ENCODE measurements at places on chromosomes 3 and 15.
A peak's percentile ranks its signal among the peaks of the same experiment; 100 is the strongest.

DNA sequence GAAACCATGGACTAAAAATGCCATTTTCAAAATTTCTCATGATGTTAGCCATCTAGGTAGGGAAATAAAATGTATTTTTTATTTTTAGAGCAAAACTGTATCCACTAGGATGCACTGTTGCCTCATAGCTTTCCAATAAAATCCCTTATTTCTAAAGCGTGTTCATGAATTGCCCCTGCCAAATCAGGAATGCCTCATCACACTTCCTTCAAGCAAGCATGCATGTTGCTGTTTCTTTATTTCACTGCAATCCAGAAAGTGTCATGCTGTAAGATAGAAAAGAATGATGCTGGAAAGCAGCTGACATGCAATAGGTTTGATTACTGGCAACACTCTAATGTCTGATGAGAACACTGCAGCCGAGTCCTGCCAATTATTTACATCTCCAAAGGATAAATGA, 239.5 kb downstream of the CHL1 start:
- DNase-seq = no peak

DNA sequence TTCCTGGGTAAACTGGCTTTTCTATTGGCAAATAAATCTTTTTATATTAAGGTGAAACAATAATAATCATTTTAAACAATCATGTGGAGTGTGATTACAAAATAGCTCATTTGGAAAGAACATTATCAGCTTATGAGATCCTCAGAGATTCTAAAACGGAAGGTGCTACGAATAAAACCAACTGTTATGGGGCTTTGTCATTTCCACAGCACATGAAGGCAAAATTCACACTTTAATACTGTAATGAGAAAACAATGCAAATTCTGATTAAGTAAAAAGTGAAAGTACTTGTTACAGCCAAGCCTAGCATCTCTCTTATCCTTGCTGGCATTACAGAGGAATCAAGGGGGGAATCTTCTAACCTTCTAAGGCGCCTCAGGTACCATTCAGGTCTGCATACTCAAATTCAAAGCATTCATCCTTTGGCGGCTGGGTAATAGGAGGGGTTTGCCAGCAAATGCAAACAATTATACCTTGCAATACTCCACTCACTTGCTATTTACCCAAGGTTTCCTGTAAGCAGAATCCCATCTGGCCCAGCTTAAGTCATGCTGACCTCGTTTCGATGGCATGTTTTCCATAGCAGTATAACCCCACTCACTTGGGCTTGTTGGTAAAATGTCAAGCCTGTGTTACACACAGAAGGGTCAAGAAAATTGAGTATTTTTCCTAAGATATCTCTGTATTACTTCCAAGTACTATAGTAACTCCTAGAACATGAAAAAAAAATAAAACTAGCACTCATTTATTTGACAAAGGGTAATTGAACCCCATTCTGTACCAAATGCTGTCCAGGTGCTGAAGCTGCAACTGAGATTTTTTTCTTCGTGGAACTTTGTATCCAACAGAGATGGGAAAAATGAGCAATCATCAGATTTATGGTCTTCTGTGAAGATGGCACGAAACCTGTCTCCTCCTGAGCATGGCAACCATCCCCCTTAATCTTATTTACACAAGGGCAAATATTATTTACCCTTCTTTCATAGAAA, 183.7 kb upstream of the LMCD1 start:
- peak; percentile 62 for DNase-seq

GRCh38 chr15:38642689-38643270, 78.2 kb upstream of the RASGRP1 start:
- DNase-seq = peak; percentile 61

GRCh38 chr3:44109771-44110361, 131.8 kb upstream of the TOPAZ1 start:
- DNase-seq = no peak

DNA sequence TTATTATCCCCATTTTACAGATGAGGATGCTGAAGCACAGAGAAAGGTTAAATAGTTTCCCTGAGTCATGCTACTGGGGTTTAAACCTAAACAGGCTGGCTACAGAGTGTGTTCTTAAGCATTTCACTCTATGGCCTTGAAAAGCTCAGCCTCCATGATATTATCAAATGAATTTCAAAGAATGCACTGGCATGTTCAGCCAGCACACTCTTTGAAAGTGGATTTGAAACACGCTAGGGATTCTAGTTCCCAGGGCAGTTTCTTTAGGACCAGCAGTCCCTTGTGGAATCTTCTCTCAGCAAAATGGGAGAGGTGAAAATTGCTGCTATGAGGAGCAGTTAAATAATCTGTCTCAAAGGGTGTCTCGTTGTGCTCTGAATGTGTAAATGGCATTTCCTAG, 213.3 kb downstream of the EPHB1 start:
- no peak for DNase-seq

DNA sequence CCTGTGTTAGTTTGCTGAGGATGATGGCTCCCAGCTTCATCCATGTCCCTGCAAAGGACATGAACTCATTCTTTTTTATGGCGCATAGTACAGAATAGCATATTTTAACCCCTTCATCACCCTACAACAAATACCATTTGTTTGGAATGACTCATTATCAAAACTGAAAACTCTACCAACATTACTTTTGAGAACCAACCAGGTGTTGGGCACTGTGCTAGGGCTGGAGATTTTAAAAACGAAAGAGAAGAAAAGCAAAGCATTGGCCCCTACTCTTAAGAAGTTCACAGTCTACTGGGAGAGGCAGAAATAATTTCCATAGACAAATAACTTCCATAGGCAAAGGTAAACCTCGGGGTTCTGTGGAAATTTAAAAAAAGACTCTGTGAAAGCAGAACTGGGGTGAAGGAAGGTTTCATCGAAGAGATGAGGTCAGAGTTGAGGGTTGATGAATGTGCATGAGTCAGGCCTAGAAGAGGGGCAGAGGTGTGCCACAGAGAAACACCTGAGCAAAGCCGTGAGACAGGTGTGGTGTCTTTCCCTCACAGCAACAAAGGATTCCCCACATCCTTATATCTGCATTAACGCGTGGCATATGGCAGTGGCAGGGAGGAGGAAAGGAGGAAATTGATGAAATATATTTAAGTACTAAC, 51.0 kb downstream of the MCF2L2 start:
- no peak for DNase-seq

DNA sequence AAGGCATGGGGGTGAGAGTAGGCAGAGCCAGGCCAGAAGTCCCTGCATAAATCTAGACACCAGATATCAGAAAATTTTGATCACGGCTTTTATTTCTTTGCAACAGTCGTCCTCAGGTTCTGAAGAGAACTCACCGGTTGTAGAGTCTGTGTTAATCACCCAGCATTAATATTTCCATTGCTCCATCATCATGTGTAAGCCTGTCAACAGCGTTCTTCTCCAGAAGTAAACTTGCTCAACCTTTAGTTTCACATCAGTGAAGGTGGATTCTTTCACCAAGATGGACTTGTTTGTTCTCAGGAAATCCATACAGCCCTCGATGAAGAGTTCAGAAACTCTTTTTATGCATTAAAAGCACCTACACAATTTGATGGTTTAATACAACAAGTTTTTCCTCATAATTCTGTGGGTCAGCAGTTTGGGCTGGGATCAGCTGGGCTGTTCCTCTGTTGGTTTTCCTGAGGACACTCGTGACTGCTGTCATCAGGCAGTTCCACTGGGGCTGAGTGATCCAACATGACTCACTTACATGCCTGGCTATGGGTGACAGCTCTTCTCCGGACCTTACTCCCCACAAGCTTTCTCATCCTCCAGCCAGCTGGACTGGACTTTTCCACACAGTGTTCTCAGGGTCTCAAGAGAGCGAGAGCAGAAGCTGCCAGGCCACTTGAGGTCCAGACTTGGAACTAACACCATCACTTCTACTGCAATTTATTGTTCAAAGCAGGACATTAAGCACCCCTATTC, 303.4 kb downstream of the ZNF621 start:
- peak; percentile 86 for DNase-seq

DNA sequence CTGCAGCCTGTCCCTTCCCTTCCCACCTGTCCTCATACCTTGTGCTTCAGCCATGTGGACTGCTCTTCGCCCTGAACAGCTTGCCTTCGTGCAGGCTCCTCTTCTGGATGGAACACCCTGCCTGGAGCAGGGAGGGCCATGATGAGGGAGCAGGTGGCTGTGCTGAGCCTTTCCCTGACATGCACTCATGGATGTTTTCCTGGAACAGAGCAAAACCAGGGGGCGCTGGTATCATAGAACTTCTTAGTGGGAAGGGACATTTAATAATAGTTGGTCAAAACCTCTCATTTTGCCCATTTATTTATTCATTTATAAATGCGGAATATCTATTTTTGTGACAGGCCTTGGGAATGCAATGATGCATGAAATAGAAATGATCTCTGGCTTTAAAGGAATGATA, 149.3 kb downstream of the CACNA1D start:
- no peak for DNase-seq

DNA sequence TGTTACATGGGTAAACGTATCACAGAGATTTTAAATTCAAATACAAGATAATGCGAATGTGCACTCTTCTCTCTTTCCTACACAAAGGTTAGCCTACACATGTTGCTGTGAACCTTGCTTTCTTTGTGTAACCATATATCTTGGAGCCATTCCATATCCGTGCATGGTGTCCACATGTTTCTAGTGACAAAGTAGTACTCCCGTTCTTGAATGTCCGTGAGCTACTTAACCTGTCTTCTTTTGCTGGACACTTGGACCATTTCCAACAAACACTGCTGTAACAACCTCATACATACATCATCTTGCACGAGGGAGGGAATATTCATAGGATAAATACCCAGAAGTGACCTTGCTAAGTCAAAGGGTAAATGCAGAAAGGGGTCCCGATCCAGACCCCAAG, 75.0 kb downstream of the STRIT1 start:
- no peak for DNase-seq

GRCh38 chr3:180382638-180383180, 219.3 kb upstream of the TTC14 start:
- no peak for DNase-seq

DNA sequence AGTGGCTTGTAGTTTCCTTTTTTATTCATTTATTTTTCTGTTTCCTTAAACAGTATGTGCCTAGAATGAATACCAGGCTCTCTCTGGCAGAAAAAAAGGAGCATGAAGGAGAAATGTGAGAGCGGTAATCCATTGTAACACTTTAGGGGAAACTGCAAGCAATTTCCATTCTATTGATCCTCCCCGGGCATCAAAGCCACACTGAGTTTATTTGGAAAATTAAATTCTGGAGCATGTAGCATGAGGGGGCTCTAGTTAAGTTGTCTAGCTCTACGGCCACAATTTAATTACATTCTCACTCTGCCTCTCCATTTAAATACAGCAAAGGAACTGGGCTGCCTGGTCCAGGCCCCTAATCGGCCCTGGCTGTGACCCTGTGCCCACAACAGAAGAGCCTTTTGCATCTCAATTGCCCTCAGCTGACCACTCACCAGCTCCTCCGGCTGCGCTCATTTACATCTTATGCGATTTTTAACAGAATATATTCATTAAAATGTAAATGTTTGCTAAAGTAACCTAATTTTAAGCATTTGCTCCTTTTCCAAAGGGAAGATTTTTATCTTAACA, 72.9 kb downstream of the MEGF11 start:
- DNase-seq = no peak

GRCh38 chr3:188754267-188754666, 417.5 kb upstream of the TPRG1 start:
- no peak for DNase-seq

DNA sequence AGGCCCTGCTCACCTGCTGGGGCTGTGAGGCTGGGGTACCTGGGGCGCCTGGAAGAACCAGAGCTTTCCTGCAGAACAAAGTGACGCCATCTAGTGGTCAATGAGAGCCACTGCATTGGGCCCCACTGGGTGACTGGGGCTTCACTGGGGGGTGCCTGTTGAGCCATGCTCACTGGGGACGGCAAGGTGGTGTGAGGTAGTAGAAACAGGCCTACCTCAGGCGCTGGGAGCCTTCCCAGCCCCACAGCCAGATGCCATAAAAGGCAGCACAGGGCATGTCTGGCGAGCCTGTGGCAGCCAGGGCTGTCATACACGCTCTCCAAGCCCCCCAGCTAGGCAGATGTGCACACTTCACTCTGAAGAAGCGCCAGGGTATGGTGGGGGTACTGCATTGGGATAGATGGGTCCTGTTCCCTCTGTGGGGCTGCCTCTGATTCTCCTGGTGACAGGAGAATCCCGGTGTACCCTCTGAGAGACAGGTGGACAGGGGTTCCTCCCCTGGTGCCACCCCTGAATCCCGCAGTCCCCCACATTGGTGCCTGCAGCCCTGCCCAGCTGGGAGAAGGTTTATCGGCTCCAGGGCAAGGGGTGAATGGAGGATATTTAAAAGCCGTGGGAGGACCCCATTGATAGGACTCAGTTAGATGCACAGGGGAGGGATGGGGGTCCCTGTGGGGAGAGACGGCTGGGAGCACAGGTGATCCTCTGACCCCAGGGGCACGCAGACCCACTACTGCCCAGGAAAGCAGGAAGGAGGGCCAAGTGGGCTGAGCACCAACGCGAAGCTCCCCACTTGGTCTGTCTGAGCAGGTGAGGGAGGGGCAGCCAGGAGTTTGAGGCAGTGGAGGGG, 178.8 kb downstream of the NSMCE3 start:
- peak; percentile 18 for DNase-seq

GRCh38 chr3:134341389-134341788, 32.9 kb downstream of the AMOTL2 start:
- no peak for DNase-seq

- DNase-seq = no peak
These were observed 163.6 kb downstream of the TUSC7 start for GRCh38 chr3:116873142-116873541.

DNA sequence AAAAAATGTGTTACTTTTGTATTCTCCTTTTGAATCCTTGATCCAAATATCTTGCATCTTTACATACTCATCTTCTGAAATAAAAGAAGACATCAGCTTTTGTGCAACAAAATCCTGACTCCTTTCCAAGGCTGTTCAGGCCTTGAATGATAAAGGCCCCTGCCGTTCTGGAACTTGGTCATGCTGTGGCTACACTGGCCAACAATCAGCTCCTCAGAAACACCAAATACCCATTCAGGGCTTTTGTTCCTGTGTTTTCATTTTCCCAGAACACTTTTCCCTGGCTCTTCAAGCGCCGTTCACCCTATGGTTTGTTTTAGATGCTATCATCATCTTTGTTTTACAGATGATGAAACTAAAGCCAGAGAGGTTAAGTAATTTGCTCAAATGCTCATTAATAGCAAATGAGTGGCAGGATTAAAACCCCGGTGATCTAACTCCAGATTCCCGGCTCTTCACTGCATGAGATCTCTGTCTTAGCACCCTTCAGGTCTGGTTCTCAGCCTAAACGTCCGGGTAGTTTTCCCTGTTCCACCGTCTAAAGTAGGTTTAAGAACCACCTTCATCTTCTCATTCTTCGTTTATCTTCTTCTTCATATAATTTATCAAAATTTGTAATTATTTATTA, 58.3 kb downstream of the EPHA3 start:
- DNase-seq = no peak

Data from kidney tubule cell (primary cell).